T-helper 17 cell (primary cell): ENCODE measurements at places on chromosomes 6 and 20. TPM values are rescaled to one million over a fixed set of nuclear protein-coding genes. Genes with fewer than 3 reads are reported as not detected.

DNA sequence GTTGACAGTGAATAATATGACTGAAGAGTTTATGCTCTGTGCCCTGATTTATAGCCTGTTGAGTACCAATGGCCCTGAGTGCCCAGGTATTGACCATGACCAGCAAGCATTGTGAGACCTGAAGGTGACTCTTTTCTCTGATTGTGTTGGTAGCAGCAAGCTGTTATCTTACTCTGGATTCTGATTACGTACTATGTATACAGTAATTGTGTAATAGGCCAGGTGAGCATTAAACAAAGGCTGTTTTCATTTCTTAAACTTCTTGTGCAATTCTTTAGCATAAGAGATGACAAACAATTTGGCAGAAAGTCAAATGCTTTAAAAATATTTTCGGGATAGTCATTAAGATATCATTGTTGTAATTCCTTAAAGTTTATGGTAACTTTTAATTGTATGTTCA, 111.7 kb upstream of the PTPRK start:
- DNase-seq: no peak
- H3K4me1 ChIP-seq: no peaks in the 10 kb centered on the region
- H3K4me3 ChIP-seq: no peak overlapping the region
- no peak overlapping the region for H3K27ac ChIP-seq

GRCh38 chr6:91716361-91716760, 1129.5 kb upstream of the MAP3K7 start:
- H3K4me3 ChIP-seq: no peak overlapping the region
- DNase-seq: no peak
- no peak overlapping the region for H3K27ac ChIP-seq
- H3K36me3 ChIP-seq: no peaks in the 10 kb centered on the region
- no peaks in the 10 kb centered on the region for H3K27me3 ChIP-seq
- H3K4me1 ChIP-seq: no peaks in the 10 kb centered on the region

GRCh38 chr6:167435209-167435728, 110.4 kb downstream of the TTLL2 start:
- H3K36me3 ChIP-seq: no peaks in the 10 kb centered on the region
- no peak overlapping the region for H3K27ac ChIP-seq
- H3K27me3 ChIP-seq: peaks cover 30% of the 10 kb centered on the region
- no peaks in the 10 kb centered on the region for H3K4me1 ChIP-seq
- H3K4me3 ChIP-seq: no peak overlapping the region

SEL1L2 gene
- total RNA-seq: not detected

DNA sequence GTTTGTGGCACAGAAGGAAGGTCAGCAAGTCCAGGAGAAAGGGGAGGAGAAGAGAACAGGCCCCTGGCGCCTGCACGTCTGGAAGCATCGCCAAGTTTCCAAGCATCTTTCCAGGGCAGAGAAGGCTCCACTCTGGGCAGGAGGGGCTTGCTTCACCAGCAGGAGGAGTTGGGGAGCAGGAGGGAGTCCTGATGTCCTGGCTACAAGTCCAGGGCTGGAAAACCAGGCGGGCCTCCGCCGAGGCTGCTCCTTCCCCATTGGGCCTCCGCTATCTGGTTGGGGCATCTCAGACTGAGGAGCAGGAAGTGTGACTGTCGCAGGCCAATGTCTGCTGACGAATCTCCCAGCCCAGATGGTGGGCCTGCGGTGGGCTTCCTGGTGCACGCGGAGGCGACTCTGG, 421.9 kb downstream of the PREX1 start:
- H3K36me3 ChIP-seq: no peaks in the 10 kb centered on the region
- peaks cover 65% of the 10 kb centered on the region for H3K27me3 ChIP-seq
- no peak for DNase-seq
- H3K4me1 ChIP-seq: peaks cover 3% of the 10 kb centered on the region
- no peak overlapping the region for H3K4me3 ChIP-seq
- no peak overlapping the region for H3K27ac ChIP-seq

GRCh38 chr6:13725052-13725451, 13.4 kb upstream of the RANBP9 start:
- no peak for DNase-seq
- peaks cover 3% of the 10 kb centered on the region for H3K36me3 ChIP-seq
- no peaks in the 10 kb centered on the region for H3K27me3 ChIP-seq
- H3K4me1 ChIP-seq: peaks cover 39% of the 10 kb centered on the region
- peak overlapping the region; percentile 65 for H3K4me3 ChIP-seq
- peak overlapping the region; percentile 100 for H3K27ac ChIP-seq

CNBD2 gene
- 16.6 TPM for total RNA-seq

- no peak for DNase-seq
- H3K4me1 ChIP-seq: no peaks in the 10 kb centered on the region
- H3K27ac ChIP-seq: no peak overlapping the region
- H3K36me3 ChIP-seq: peaks cover 7% of the 10 kb centered on the region
Measured at GRCh38 chr20:58997141-58997770, 9.8 kb downstream of the CTSZ start.

- H3K4me1 ChIP-seq: peaks cover 5% of the 10 kb centered on the region
- peak overlapping the region; percentile 81 for H3K27ac ChIP-seq
- peaks cover 3% of the 10 kb centered on the region for H3K36me3 ChIP-seq
- no peak for DNase-seq
Measured at GRCh38 chr20:43767686-43768474, 41.1 kb upstream of the GTSF1L start.

DNA sequence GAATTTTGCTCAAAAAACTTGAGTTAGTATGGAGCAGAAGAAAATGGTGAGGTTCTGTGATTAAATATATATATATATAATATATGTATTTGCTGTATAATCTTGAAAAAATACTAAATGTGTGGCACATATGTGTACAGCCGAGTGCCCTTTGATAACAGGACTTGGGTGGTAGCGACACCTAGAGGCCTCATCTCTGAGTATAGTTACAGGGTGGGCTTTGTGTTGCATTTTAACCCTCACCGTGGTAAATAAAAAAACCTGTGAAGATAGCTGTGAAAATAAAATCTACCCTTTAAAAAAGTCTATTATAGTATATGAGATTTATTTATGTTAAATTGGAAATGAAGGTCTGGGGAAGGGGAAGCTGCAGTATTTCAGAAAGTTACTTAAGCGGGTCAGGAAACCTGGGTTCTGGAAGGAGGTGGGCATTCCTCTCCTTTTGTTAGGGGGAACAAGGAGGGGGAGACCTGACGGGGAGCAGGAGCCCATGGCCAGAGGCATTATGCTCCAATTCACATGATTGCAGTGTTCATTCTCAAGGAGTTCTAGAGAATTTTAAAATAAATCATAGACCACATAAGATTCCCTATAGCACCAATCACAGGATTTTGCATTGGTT, 82.7 kb downstream of the SH3BGRL2 start:
- peaks cover 4% of the 10 kb centered on the region for H3K4me1 ChIP-seq
- H3K27ac ChIP-seq: no peak overlapping the region
- peaks cover 22% of the 10 kb centered on the region for H3K27me3 ChIP-seq
- H3K36me3 ChIP-seq: no peaks in the 10 kb centered on the region

- no peaks in the 10 kb centered on the region for H3K4me1 ChIP-seq
- no peaks in the 10 kb centered on the region for H3K27me3 ChIP-seq
- H3K27ac ChIP-seq: no peak overlapping the region
- H3K36me3 ChIP-seq: no peaks in the 10 kb centered on the region
Measured at GRCh38 chr6:111880181-111880888, 7.1 kb upstream of the FYN start.

ZNF318 gene
- 24.0 TPM for total RNA-seq

GRCh38 chr6:135397172-135397952, 100.2 kb downstream of the AHI1 start:
- DNase-seq: no peak
- H3K27ac ChIP-seq: no peak overlapping the region
- no peak overlapping the region for H3K4me3 ChIP-seq
- no peaks in the 10 kb centered on the region for H3K4me1 ChIP-seq

FAM217A gene
- total RNA-seq: not detected

DNA sequence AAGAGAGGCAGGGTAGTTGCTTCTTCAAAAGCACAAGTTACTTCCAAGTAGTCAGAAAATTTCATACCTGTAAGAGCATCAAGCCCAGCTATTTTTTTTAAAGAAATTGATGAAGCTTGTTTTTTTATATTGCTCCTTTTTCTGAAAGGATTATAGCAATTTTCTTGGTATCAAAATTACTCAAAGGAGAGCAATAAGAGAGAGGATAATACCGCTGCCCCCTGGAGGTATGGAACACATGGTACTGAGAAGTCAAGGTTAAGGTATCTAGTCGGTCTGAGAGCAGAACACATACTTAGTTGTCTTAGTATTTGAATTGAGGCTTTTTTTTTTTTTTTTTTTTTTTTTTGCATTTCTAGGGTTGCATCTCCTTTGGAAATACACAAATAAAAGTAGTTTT, 59.4 kb downstream of the ADGRF5 start:
- peaks cover 2% of the 10 kb centered on the region for H3K4me1 ChIP-seq
- H3K36me3 ChIP-seq: no peaks in the 10 kb centered on the region
- DNase-seq: no peak
- no peak overlapping the region for H3K27ac ChIP-seq
- peaks cover 33% of the 10 kb centered on the region for H3K27me3 ChIP-seq
- no peak overlapping the region for H3K4me3 ChIP-seq

GRCh38 chr6:167416676-167417430, 92.0 kb downstream of the TTLL2 start:
- H3K36me3 ChIP-seq: no peaks in the 10 kb centered on the region
- H3K4me1 ChIP-seq: no peaks in the 10 kb centered on the region
- H3K4me3 ChIP-seq: no peak overlapping the region
- peaks cover 50% of the 10 kb centered on the region for H3K27me3 ChIP-seq
- no peak overlapping the region for H3K27ac ChIP-seq

- H3K27me3 ChIP-seq: no peaks in the 10 kb centered on the region
- peak overlapping the region; percentile 73 for H3K4me3 ChIP-seq
- no peaks in the 10 kb centered on the region for H3K36me3 ChIP-seq
- peak overlapping the region; percentile 99 for H3K27ac ChIP-seq
- DNase-seq: no peak
Measured at GRCh38 chr6:142886431-142887170, 58.4 kb downstream of the HIVEP2 start.

- no peaks in the 10 kb centered on the region for H3K4me1 ChIP-seq
- H3K27ac ChIP-seq: no peak overlapping the region
- H3K27me3 ChIP-seq: peaks cover 8% of the 10 kb centered on the region
- no peak for DNase-seq
Measured at GRCh38 chr6:168711049-168711640, 270.2 kb downstream of the SMOC2 start.
